Panc1 (cell line): ENCODE measurements at places on chromosomes 7 and 10. TPM values are rescaled to one million over a fixed set of nuclear protein-coding genes. Genes with fewer than 3 reads are reported as not detected.

DNA sequence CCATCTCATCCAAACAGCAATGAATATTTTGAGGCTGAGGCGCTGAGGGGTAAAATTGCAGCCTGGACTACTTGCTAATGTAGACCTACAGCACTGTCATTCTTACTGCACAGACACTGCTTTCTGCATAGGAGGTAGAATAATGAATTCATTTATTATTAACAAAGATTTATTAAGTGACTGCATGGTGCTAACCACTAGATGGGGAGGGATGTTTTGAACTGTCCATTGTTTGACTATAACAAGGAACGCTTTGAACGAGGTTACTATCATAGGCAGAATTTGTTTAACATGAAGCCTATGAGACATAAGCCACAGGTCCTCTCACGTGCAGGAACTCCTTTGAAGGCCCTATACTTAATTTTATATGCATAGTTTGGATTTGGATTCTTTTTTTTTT lies 143.8 kb downstream of the CFTR start:
- DNase-seq, result no peak
- H3K27me3 ChIP-seq, result no peaks in the 10 kb centered on the region
- H3K4me3 ChIP-seq, result no peak overlapping the region
- no peak overlapping the region for H3K27ac ChIP-seq

NRAP gene
- total RNA-seq, result not detected

DNA sequence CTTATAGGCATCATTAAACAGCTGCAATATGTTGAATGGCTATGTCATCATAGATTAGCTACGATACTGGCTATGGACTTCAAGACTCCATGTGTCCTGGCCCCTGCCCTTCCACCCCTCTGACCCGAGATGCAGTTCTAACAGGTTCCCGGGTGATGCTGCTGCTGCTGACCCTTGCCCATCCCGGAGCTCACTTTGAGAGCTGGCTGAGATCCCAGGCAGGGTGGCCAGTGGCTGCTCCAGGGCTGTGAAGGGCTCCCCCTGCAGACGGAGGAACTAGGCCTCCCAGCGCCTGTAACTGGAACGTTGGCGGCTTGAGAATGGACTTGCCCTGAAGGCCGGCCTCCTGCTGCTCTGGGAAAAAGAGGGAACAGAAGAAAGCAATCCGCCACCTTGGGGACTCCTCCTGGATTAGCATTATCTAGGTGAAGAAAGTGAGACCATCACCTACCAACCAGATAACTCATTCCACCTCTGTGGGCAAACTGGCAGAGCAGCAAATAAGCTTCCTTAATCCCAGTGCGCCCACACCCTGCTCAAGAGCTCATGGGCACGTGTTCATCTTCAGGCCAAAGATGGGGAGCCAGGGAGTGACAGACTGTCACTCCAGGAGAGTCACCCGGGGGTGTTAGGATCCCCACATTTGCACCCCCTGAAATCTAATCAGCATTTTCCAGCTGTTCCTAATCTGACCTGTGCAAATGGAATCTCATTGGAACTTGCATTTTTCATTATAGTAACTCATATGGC lies 56.8 kb downstream of the PARP12 start:
- DNase-seq, result no peak
- no peak overlapping the region for H3K27ac ChIP-seq
- no peaks in the 10 kb centered on the region for H3K36me3 ChIP-seq

GRCh38 chr7:101370836-101371235 lies 8.2 kb downstream of the COL26A1 start:
- H3K36me3 ChIP-seq, result no peaks in the 10 kb centered on the region
- H3K4me3 ChIP-seq, result no peak overlapping the region
- H3K4me1 ChIP-seq, result peaks cover 26% of the 10 kb centered on the region
- H3K27me3 ChIP-seq, result no peaks in the 10 kb centered on the region; the same call in 1 of the 2 replicates
- no peak for DNase-seq
